Peyer's patch (tissue), 4 donors: ENCODE measurements at places on chromosomes 4 and X. TPM values are rescaled to one million over a fixed set of nuclear protein-coding genes. Genes with fewer than 3 reads are reported as not detected.

The LNX1 gene
- total RNA-seq = 28.2 TPM

The SORCS2 gene
- total RNA-seq = 9.9 TPM

The FANCB gene
- 5.0 TPM for total RNA-seq

The NUDT11 gene
- not detected for total RNA-seq

The ESX1 gene
- not detected for total RNA-seq

The VCX3A gene
- total RNA-seq = not detected

The MAGEB17 gene
- total RNA-seq = not detected

GRCh38 chrX:20354505-20354904 is 87.8 kb upstream of the RPS6KA3 start:
- DNase-seq = no peak

GRCh38 chr4:164239976-164240375 is 514.0 kb upstream of the SMIM31 start:
- no peak for DNase-seq

DNA sequence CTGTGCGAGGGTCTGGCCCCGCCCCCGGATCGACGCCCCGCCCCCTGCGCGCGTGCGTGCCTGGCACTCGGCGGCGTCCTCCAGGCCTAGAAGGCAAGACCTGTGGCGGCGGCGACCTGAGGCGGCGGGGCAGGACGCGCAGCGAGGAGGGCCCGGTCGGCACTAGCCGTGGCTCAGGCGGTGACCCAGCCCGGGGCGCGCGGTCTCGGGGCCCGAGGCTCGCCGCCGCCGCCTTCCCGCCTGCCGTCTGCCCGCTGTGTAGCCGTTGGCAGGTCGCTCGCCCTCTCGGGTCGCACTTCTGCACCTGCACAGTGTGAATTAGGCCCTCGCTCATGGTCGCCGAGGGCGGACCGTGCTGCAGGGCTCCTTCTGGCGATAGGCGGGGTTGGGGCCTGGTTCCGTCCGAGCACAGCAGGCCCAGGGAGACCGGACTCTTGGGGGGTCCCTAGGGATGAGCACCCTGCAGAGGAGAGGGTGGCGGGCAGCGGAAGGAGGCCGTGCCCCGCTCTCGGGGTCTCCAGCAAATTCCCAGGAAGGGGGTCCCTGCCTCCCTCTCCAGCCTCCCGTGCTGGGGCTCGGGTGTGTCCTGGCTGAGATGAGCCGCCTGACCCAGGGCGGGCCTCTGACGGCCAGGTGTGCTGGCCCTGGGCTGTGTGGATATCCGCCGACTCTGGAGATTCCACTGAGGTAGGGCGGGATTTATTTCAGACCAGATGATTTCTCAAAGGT is 557 bp upstream of the FAM53A start:
- DNase-seq = no peak

GRCh38 chr4:47945930-47946726 is 31.7 kb upstream of the NFXL1 start:
- DNase-seq = no peak

DNA sequence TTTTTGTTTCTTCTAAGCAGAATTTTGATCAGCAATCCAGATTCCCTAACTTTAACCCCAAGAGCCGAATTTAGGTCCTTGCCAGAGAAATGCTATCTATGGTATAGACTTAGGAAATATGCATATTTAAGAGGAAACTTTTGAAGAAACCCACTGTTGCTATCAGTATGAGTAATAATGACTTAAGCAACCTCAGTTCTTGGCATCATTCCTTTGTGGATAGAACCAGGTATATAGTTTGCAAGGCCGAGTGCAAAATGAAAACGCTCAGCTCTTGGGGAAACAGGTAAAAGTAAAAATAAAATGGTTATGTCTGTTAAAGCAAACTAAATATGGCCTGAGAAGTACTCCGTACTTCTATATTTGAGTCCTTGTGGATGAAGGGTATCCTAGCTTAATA is 78.1 kb downstream of the ARSF start:
- no peak for DNase-seq

DNA sequence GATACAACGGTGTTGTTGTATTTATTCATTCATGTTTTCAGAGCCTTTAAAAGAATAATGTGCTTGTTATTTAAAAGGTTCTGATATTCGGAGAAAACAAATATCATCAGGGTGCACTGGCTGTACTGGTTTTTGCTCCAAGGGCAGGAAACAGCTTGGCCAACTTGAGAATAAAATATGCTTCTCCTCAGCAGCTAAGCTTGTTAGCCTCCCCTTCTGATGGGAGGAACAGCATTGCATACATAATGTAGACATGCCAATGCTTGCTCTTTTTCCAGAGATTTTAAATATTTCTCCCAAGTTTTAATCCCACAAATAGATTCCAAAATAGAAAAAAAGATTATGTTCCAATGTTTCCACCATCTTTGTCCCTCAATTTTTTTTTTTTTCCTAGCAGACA is 87.6 kb upstream of the RPL34 start:
- no peak for DNase-seq

GRCh38 chr4:101762534-101762933 is 28.0 kb upstream of the BANK1 start:
- DNase-seq = no peak

DNA sequence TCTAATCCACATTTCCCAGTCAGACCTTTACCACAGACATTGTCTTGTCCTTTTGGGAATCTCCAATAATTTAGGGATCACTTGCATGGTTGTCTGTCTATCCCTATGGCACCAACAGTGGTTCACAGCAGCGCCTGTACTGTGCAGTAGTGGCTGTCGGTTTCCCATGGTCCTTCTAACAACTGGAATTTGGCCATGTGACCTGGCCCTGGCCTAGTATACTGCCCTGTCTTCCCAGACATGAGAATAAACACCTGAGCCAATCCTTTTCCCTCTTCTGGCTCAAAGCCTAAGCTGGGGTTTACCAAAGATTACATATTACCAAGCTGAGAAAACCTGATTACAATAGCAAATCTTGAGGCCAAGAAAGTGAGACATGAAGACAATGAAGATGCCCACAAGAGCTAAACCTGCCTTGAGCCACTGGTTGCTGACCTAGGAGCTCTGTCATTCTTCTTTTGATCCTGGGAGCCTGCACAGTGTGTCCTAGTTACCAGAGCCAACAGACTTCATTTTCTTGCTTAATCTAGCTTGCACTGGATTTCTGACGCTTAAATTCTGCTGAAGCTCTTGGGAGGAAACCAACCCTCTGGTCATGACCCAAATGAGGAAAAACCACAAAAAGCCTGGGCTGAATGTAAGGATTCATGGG is 92.1 kb downstream of the SCD5 start:
- no peak for DNase-seq

DNA sequence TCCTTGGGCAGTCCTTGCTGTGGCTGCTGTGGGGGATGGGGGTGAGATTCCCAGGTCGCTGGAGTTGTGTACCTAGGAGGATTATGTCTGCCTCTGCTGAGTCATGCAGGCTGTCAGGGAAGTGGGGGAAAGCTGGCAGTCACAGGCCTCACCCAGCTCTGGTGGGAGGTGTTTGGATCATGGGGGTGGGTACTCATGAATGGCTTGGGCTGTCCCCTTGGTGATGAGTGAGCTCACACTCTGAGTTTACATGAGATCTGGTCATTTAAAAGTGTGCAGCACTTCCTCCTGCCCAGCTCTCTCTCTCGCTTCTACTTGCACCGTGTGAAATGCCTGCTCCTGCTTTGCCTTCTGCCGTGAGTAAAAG is 24.6 kb upstream of the PDLIM3 start:
- no peak for DNase-seq

GRCh38 chrX:132714913-132715312 is 226.1 kb upstream of the MBNL3 start:
- DNase-seq = no peak

GRCh38 chr4:68347845-68348244 is 2.0 kb downstream of the YTHDC1 start:
- DNase-seq = no peak

DNA sequence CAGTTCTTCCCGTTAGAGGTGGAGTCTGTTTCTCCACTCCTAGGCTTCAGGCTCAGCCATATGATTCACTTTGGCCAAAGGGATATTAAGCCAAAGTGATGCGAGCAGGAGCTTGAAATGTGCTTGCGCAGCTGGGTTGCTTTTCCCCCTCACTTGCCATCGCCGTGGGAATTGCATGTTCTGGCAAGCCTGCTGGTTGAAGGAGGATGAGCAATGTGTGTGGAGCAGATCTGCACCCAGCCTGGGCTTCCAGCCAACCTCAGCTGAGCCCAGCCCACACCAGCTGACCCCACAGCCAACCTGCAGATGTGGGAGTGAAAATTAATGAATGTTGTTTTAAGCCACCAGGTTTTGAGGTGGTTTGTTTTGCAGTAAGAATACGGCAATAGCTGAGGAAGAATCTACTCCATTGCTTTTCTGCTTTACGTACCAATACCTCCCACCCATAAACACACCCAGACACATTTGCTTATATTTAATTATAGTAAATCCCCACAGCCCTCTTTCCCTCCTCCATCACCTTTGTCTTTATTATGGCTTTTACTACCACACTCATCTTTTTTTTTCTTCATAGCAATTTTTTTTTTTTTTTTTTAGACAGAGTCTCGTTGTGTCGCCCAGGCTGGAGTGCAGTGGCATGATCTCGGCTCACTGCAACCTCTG is 132.8 kb upstream of the FUNDC1 start:
- no peak for DNase-seq

- no peak for DNase-seq
These were observed 1039.6 kb downstream of the PDHA2 start for GRCh38 chr4:96879527-96879926.

DNA sequence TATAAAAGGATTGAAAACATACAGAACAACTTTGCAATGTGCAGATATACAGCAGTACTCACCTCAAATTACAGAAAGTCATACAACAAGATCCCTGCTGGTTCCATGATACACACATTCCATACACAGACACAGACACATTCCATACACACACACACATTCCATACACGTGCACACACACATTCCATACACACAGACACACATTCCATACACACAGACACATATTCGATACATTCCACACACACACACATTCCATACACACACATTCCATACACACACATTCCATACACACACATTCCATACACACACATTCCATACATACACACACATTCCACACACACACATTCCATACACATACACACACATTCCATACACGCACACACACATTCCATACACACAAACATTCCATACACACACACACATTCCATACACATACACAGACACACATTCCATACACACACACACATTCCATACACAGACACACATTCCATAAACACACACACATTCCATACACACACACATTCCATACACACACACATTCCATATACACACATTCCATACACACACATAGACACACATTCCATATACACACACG is 13.7 kb downstream of the LINC00632 start:
- DNase-seq = no peak
